ENCODE measurements at places on chromosomes 13 and 19. TPM values are rescaled to one million over a fixed set of nuclear protein-coding genes. Genes with fewer than 3 reads are reported as not detected.

CRB3 gene
- polyA plus RNA-seq: 7.6 TPM

SIAH3 gene
- not detected for polyA plus RNA-seq

GRIN2D gene
- 0.05 TPM for polyA plus RNA-seq

ICAM3 gene
- 9.6 TPM for polyA plus RNA-seq

DHDH gene
- 3.7 TPM for polyA plus RNA-seq

ALOX5AP gene
- 0.19 TPM for polyA plus RNA-seq

DNA sequence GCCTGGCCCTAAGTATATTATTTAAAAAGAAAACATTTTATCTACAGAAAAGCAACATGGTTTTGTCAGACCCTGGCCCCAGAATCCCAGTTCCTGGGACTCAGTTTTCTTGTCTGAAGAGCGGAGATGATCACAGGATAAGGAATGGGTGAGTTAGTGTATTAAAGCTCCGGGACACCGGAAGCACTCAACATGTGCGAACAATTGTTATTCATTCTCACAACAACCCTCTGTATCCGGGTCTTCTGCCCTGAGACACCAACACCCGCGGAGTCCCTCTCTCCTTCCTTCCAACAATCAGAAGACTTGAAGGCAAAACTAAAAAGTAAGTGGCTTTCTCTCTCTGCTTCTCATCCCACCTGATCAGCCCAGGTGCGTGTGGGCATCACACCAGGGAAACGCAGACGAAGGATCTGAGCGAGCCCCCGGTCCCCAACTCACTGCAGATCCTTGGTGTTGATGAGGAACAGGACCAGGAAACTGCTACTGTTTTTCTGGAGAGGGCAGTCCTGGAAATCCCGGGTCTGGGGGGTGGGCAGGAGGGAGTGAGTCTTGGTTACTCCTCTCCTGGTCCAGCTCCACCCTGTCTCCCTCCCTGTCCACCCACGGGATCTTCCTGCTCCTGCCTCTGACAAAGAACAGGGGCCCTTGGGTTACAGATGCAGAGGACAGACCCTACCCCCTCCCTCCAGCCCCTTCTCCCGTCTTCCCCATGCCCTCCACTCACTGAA, 2.0 kb downstream of the GPR108 start:
- no peak for DNase-seq

GRCh38 chr13:108682714-108683113, 53.3 kb downstream of the MYO16 start:
- DNase-seq: no peak

DNA sequence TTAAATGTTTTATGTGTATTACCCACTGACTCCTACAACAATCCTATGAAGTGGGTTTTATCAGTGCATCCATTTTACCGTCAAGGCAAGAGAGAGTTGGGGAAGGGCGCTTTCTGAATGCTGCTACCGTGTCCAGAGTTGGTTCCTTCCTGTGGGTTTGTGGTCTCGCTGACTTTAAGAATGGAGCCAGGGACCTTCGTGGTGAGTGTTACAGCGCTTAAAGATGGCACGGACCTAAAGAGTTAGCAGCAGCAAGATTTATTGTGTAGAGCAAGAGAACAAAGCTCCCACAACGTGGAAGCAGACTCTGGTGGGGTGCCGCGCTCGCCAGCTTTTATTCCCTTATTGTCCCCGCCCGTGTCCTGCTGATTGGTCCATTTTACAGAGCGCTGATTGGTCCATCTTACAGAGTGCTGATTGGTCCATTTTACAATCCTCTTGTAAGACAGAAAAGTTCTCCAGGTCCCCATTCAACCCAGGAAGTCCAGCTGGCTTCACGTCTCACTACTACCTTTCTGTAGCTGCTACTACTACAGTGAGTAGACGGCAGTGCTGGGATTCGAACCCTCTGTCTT, 6.1 kb downstream of the OSCAR start:
- no peak for DNase-seq

- DNase-seq: no peak
Measured at GRCh38 chr19:18717601-18718000, 34.1 kb downstream of the CRTC1 start.

DNA sequence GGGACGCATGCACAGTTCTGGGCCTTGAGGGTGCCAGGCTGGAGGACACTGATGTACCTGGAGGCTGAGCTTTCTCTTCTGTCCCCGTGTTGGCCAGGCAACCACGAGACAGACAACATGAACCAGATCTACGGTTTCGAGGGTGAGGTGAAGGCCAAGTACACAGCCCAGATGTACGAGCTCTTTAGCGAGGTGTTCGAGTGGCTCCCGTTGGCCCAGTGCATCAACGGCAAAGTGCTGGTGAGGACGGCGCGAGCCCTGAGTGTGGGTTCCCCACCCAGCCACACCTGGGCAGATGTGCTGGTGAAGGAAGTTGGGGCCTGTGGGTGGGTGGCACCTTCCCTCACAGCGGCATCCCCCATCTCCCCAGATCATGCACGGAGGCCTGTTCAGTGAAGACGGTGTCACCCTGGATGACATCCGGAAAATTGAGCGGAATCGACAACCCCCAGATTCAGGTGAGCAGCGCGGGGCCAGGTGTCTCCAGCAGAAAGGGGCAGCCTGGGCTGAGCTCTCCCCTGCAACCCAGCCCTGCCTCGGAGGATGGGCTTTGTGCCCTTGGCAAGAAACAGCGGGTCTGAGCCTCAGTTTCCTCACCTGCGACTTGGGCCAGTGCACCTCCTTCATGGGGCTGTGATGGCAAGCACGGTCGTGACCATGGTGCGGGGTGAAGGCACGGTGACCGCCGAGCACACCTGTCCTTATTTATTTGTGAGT, 26.2 kb downstream of the CCDC8 start:
- no peak for DNase-seq

DNA sequence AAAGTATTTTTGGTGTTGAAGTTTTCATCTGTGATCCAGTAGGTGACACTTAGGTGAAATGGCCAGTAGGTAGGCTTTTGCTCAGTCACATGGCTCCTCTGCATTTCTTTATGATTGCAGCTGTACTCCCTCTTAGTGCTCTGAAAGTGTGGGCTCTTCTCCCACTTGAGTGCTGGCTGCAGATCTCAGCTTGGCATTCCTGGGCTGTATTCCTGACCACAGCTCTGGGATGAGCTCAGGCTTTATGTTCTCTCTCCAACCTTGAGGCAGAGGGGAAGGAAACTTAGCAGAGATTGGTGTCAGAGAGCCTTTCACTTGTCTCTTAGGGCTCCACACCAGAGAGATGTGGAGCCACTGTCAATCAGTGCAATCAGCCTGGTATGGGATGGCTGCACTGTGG, 254.3 kb downstream of the NDFIP2 start:
- no peak for DNase-seq

- DNase-seq: no peak
Measured at GRCh38 chr19:1233115-1233667, 4.6 kb downstream of the CBARP start.

DNA sequence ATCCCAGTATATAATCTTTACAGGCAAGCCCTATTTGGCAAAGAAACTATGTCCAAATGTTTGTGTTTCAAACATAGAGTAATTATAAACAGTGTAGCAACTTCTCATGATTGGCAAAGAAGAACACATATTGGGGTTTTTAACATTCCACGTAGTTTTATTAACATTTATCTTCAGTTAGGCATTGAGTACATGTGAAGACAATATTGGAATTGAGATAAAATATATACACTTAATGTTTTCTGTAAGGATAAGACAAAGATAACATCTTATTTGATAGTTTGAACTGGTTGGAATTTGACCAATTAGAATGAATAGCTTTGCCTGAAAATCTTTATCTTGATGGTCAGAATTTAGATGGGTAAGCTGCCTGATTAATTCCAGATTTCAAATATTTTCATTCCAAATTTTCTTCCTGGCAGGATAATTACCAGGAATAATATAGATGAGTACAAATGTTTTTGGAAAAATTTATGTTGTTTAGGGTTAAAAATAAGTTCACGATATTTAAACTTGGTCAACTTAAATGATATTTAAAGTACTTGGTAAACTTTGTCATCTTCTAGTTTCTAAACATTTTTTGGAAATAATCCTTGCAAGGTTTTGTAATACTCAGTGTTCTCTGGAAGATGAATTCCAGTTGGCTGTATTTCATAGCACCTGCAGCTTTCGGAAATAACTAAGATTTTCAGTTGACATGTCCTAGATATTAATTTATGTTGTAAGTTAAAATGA, 536.5 kb upstream of the SPRY2 start:
- DNase-seq: no peak

- DNase-seq: no peak
Measured at GRCh38 chr19:50912727-50913716, 1.8 kb upstream of the KLK4 start.

DNA sequence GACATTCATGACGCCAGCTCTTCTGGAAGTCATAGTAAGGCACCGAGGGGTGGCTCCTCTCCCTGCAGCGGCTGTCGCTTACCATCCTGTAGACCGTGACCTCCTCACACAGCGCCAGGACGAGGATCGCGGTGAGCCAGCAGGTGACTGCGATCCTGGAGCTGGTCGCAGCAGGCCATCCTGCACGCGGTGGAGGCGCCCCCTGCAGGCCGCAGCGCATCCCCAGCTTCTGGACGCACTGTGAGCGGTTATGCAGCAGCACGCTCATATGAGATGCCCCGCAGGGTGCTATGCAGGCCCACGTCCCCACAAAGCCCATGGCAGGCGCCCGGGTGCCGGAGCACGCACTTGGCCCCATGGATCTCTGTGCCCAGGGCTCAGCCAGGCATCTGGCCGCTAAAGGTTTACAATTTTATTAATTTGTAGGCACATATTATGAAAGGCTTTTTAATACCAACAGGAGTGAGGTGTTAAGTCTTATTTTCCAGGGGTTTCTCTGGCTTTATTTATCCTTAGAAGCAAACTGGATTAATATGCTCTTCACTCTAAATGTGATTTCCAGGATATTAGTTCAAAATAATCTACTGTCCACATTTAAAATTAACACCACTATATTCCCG, 35.6 kb upstream of the PSPC1 start:
- no peak for DNase-seq

- no peak for DNase-seq
Measured at GRCh38 chr19:33263325-33264023, 37.8 kb upstream of the SLC7A10 start.

DNA sequence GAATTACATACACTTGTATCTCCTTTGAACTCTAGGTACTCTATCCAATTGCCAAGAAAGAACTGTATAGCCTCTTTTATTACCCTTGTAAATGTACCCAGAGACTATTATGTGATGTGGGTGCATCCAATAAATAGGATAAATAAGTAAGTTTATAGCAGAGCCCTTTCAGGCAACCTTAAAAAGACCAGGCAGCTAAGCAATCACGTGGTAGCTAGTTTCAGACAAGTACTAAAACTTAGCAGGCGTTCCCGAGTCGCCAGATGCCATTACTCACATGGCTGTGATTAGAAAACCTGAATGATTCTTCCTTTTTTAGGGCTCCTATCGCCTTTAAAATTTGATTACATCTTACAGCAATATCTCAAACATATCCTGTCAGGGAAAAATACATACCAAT, 1303.0 kb downstream of the EFNB2 start:
- no peak for DNase-seq

- DNase-seq: no peak
Measured at GRCh38 chr19:31725051-31725450, 375.8 kb upstream of the TSHZ3 start.

- DNase-seq: no peak
Measured at GRCh38 chr13:35531526-35531925, 55.0 kb upstream of the MAB21L1 start.

DNA sequence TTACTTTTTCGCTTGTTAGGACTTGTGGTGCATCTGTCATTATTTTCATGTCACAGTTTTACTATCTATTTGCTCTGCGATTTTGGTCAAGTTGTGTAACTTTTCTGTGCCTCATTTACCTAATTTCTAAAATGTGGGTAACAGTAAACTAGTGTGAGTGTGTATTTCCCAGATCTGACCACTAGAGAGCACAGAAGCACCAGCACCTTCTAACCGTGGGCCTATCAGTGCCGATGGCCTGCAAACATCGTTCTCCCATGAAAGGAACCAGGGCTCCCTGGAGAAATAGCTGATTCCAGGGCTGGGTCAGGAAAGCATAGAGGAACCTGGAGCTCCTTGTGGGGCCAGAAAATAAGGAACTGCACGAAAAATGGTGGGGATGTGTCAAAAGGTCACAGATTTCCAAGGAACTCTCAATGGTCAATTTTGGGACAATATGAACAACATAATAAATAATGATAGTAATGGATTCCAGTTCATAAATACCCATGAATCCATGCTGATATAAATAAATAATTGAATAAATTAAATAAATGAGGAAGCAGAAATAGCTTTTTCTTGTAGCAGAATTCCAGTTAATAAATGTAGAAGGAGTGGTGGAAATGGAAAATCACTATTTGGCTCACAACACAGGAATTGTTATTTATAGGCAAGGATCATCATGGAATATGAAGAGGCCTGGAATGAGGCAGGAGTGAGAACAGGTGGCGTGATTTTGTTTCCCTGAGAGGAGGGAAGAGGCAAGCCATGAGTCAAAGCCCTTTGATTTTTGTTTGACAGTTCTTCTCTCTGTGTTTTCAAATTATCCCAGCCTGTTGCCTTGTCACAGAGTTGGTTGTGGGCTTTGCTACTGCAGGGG, 31.1 kb downstream of the CEACAM8 start:
- DNase-seq: peak; percentile 22

DNA sequence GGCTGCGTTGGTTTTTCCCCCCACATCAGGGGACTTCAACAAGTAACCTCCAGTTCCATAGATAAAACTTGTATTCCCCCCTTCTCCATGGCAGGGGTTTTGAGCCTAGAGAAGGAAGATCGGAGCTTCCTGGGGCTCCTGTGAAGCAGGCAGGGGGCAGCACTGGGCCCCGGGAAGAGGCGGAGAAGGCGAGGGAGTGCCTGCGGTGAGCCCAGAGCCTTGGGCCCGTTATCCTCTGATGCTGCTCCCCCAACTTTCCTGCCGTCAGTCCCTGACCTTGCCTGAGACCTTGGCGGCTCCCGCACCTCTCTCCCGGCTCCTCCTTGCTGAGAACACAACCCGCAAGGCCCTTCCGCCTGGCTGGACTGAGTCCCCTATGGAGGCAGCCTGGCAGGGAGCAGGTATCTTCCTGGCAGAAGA, 2.5 kb downstream of the LIPE start:
- DNase-seq: no peak

GRCh38 chr19:40286235-40286970, 1.3 kb upstream of the AKT2 start:
- no peak for DNase-seq

DNA sequence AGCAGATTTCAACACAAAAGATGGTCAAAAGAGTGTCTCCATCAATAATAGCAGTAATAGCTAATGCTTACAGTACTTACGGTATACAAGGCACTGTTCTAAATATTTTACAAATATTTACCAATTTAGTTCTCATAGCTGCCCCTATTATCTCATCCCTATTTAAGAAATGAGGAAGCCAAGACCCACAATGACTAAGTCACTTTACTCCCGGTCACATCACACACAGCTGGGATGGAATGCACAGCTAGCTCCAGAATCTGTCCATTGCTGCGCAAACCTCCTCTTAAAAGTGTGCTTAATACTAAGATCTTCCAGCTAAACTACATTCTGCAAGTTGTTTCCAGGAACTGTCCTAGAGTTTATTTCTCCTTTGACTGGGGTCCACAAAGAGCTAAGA, 63.4 kb downstream of the RAP2A start:
- DNase-seq: no peak

Data from mammary epithelial cell (primary cell).